ENCODE measurements at places on chromosomes 5 and 9.

GRCh38 chr5:168313596-168314204 is 22.3 kb downstream of the WWC1 start:
- DNase-seq, result no peak

DNA sequence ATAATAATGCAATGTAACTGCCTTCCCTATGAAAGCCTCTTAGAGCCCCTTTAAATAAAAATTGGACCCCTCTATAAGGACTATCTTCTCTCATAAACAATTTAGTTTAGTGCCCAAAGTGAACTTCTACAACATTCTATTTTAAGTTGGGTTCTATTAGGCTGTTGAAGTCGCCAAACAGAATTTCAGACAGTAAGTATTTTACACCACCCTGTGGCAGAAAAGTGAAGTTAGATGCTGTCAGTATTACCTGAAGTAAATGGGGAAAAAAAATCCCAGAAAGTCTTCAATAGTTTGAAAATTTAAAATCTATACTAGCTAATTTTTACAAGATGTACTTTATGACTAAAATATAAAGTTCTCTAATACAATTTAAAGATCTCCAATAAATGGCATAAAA is 29.5 kb downstream of the CAAP1 start:
- no peak for DNase-seq

DNA sequence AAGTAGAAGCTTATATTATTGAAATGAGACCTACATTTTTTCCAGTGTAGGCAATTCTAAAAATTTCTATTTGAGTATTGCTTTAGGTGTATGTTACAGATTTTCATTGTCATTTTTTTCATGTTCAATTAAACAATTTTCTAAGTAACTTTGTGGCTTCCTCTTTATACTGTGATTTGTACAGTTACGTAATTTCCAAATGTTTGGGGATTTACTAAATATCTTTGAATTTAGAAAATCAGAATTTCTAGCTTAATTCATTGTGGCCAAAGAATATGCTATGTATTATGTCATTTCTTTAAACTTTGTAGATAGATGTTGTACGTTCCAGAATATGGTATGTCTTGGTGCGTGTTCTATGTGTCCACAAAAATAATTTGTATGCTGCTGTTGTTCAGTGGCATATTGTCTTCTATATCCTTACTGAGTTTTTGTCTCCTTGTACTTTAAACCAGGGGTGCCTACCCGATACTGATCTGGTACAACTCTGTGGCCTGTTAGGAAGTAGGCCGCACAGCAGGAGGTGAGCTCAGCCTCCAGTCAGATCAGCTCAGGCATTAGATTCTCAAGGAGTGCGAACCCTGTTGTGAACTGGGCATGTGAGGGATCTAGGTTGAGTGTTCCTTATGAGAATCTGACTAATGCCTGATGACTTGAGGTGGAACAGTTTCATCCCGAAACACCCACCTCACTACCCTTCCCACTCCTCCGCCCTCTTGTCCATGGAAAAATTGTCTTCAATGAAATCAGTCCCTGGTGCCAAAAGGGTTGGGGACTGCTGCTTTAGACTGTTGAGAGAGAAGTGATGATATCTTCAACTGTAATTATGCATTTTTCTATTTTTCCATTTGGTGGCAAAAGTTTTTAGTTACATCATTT is 63.5 kb downstream of the UBE2R2 start:
- DNase-seq, result peak; percentile 28

- DNase-seq, result peak; percentile 77
Observed at GRCh38 chr9:98775831-98776441, 20.4 kb downstream of the ANKS6 start.

- no peak for DNase-seq
Observed at GRCh38 chr5:124952079-124952478, 205.6 kb upstream of the ZNF608 start.

DNA sequence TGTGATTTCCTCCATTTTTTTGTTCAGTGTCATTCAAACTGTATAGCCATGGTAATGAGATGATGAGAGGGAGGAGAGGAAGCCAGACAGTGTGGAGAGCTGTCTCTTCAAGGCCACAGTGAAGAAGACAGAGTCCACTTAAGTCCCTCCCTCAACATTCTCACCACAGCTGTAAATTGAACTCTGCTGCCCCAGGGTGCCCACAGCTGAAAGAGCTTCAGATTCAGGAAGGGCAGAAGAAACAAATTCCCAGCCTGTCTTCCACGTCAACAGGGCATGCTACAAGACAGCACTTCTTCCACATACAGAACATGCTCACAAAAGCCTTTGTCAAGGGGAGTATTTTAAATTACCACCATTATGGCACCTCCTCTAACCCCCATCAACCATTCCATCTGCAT is 100.4 kb downstream of the KLHL3 start:
- DNase-seq, result no peak
